Mesenchymal stem cell (in vitro differentiated cells and primary cell): ENCODE measurements at places on chromosomes 2 and 18.
A peak's percentile ranks its signal among the peaks of the same experiment; 100 is the strongest.

- H3K27me3 ChIP-seq, result no peaks in the 10 kb centered on the region
- H3K4me3 ChIP-seq, result peak overlapping the region; percentile 55
- H3K4me1 ChIP-seq, result peaks cover 5% of the 10 kb centered on the region
- no peaks in the 10 kb centered on the region for H3K36me3 ChIP-seq
- peak; percentile 46 for DNase-seq
Observed at GRCh38 chr2:36433311-36434217, 78.0 kb downstream of the CRIM1 start.

- DNase-seq, result no peak
- peaks cover 29% of the 10 kb centered on the region for H3K4me1 ChIP-seq
- no peak overlapping the region for H3K4me3 ChIP-seq
- no peak overlapping the region for H3K27ac ChIP-seq
Observed at GRCh38 chr2:231393149-231394131, 2.1 kb upstream of the B3GNT7 start.

GRCh38 chr2:24107-24506 is 22.2 kb downstream of the FAM110C start:
- H3K36me3 ChIP-seq, result no peaks in the 10 kb centered on the region
- no peaks in the 10 kb centered on the region for H3K27me3 ChIP-seq
- no peak overlapping the region for H3K4me3 ChIP-seq
- H3K4me1 ChIP-seq, result no peaks in the 10 kb centered on the region
- DNase-seq, result no peak
- H3K27ac ChIP-seq, result no peak overlapping the region

DNA sequence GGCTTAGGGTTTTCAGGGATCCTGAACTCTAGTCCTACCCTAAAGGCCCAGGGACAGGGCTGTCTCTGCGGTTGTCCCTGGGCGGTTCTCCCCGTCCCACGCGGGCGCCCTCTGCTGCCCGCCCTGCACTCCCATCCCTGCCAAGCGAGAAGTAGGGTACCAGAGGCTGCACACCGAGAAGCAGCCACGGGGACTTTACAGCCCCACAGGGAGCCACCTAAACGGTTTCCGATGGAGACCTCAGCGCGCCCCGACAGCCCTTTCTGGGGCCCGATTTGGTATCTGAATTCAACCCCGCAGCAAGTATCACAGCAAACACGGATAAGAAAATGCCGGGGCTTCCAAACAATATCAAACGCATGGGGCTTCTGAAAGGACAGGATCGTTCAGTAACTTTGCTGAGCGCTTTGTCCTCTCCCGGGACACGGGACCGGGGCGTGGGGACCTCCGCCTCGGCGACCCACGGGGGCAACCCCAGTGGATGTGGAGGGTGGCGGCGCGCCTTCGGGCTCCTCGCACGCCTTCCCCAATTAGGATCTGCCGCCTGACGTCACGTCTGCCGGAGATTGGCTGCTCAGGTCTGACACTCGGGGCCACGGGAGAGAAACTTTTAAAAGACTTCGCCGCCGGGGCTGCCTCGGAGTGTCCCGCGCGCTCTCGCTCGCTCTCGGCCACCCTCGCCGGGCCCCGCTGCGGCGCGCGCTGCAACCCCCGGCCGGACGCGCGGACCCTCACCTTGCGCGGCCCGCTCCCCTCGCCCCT is at the start of gene LTBP1:
LTBP1 (plus strand) TSS at position 640 of the 762 bp plus-strand sequence. CDS start 372 bp downstream, outside the sequence.
- peak within 1 kb of the TSS; percentile 82 for H3K4me3 ChIP-seq
- H3K4me1 ChIP-seq, result peaks cover 2% of the 10 kb centered on the region
- H3K27me3 ChIP-seq, result no peaks in the 10 kb centered on the region
- peak; percentile 86 for DNase-seq
- H3K27ac ChIP-seq, result no peak within 1 kb of the TSS

DNA sequence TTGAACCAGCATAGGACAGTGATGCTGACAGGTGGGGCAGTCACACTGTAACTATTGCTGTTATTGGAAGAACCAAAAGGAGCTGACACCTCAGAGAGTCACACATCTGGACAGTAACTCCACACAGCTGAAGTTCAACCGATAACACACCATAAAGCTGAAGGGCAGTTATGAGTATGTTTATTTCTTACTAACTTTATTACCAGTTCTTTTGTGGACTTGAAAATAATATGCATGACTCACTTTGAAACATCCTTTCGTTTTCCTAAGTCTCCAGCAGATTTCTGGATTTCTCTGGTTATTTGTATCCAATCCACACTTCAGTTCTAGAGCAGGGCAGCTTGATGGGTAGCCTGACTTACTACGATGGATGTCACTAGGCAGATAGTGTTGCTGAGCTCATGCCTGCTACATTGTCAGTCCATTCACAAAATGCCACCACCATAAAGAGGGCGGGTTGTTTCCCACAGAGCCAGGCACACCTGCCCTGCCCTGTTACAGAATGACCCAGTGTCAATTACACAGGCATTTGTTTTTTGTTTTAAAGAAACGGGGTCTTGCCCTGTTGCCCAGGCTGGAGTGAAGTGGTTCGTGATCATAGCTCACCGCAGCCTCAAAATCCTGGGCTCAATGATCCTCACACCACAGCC is 8.4 kb upstream of the AGBL5 start:
- no peak for DNase-seq
- no peak overlapping the region for H3K27ac ChIP-seq
- H3K4me3 ChIP-seq, result no peak overlapping the region
- H3K36me3 ChIP-seq, result peaks cover 49% of the 10 kb centered on the region

- H3K4me1 ChIP-seq, result no peaks in the 10 kb centered on the region
- DNase-seq, result no peak
- H3K4me3 ChIP-seq, result no peak overlapping the region
Observed at GRCh38 chr2:26429779-26430578, 28.3 kb downstream of the DRC1 start.

DNA sequence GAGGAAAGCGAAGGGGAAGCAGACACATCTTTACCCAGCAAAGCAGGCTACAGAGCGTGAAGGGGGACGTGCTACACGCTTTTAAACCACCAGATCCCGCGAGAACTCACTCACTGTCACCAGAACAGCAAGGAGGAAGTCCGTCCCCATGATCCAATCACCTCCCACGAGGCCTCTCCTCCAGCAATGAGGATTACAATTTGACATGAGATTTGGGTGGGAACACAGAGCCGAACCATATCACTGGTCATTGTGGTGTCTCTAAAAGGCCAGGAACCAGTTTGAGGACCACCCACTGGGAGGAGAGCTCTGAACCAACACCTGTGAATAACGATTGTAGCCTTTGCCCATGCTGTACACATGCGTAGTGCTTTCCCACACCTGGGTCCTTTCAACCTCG is 116.6 kb upstream of the FAM136A start:
- H3K36me3 ChIP-seq, result no peaks in the 10 kb centered on the region
- no peak overlapping the region for H3K27ac ChIP-seq
- no peak overlapping the region for H3K4me3 ChIP-seq
- DNase-seq, result no peak
- peaks cover 14% of the 10 kb centered on the region for H3K27me3 ChIP-seq

GRCh38 chr18:44599412-44599811 is 81.3 kb upstream of the SETBP1 start:
- H3K36me3 ChIP-seq, result no peaks in the 10 kb centered on the region
- DNase-seq, result no peak
- peak overlapping the region; percentile 18 for H3K27ac ChIP-seq

DNA sequence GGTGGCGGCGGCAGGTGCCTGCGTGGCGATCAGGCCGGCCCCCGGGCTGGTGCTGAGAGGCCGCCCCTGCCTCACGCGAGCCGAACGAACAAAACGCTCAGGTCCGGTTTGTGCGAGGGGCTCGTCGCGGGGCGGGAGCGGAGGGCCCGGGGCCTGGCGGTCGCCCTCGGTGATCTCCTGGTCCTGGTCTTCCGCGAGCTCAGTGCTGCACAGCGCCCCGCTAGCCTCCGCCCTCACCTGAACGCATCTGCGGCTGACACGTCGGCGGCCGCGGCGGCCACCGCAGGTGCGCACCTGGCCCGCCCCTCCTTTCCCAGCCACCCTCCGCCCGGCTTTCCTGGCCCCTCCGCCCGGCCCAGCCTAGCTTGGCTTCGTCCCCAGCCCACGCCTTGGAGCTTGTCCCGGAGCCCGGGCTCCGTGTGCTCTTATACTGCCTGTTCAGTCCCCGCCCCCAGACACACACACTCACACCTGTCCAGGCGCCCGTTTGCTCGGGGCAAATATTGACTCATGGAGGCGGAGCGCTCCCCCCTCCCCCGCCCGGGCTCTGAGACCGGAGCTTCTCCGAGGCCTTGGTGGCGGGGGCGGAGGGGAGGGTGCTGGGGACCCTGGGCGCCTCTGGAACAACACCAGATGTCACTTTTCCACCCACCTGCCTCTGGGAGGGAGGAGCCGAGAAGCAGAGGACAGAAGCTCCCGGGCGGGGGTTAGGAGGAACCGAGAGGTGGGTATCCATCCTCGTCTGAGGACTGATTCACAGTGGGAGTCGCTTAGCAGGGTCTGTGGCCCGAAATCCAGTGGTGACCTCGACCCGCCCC is 8.6 kb upstream of the CRYBA2 start:
- H3K4me3 ChIP-seq, result no peak overlapping the region
- no peak for DNase-seq
- H3K36me3 ChIP-seq, result no peaks in the 10 kb centered on the region
- peaks cover 19% of the 10 kb centered on the region for H3K4me1 ChIP-seq
- H3K27me3 ChIP-seq, result peaks cover 91% of the 10 kb centered on the region

DNA sequence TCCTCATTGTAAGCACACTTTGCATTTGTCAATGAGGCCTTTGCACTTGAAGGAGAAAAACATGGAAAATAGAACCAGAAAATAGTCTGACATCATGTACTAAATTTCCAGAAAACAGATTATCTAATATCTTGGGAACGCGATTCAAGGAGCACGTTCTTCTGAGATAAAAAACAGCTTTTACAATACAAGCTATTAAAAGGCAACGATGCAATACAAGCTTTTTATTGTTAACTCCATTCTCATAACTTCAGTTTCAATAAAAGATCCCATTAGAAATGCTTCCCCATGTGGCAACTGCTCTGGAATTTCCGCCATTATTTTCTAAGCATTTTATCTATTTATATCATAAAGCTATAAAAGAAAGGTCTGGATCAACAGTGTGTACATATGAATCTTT is 40.3 kb downstream of the NRXN1 start:
- no peak overlapping the region for H3K27ac ChIP-seq
- no peak for DNase-seq
- no peaks in the 10 kb centered on the region for H3K4me1 ChIP-seq
- no peaks in the 10 kb centered on the region for H3K36me3 ChIP-seq
- H3K4me3 ChIP-seq, result no peak overlapping the region
- no peaks in the 10 kb centered on the region for H3K27me3 ChIP-seq

GRCh38 chr2:31563273-31563839 is 17.4 kb downstream of the SRD5A2 start:
- no peak overlapping the region for H3K27ac ChIP-seq
- H3K4me3 ChIP-seq, result no peak overlapping the region
- H3K27me3 ChIP-seq, result no peaks in the 10 kb centered on the region
- no peaks in the 10 kb centered on the region for H3K36me3 ChIP-seq
- no peaks in the 10 kb centered on the region for H3K4me1 ChIP-seq
- DNase-seq, result no peak

DNA sequence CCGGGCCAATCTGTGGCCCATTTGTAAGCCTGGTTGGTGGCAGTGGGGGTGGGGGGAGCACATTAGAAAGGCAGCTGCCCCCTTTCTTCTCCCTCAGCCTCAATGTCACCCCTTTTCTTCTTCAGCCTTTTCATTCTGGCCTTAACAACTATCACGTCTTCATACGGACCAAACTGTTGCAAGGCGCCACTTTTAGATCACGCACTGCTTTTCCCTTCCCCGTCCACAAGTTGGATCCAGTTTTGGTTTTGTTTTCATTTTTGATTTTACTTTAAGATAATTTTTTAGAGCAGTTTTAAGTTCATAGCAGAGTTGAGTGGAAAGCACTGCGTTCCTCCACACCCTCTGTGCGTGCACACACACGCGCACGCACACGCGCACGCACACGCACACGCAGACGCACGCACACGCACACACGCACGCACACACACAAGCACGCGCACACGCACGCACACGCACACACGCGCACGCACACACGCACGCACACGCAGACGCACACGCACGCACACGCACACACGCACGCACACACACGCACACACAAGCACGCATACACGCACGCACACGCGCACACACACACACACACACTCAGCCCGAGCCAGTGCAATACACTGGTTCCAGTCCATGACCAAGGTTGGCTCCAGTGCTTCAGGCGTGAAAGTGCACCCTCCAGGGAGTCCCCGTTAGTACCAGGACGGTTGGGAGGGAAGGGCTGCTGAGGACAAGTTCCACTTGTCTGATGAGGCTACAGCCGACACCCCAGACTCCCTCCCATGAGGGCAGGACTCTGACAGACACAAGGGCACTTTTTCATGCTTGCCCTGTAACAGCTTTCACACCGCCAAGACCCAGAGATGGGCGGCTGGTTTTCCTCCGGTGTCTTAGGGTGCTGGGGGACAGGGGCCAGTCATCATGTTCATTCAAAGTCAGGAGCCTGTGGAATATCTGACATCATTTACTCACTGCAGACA is 22.4 kb downstream of the FBLN7 start:
- H3K27ac ChIP-seq, result no peak overlapping the region
- H3K27me3 ChIP-seq, result no peaks in the 10 kb centered on the region
